ENCODE measurements at places on chromosomes 1 and 21.

GRCh38 chr1:167043752-167044488 lies 46.3 kb downstream of the GPA33 start:
- peak; percentile 74 for DNase-seq

DNA sequence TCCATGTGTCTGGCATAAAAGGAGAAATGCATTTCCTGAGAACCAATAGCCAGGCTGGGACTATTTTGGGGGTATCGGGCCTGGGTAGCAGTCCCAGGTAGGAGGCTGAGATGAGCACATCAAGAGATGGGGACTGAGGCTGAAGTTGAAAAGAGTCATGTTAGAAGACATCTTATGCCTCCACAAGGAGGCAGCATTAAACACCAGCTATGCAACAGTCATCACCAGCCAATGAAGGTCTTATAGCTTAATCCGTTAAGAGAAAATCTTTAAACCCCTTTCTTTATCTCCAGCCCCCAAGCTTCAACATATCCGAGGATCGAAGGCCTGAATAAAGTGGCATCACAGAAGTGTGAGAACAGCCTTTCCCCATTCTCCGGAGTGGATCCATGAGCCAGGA lies 640.7 kb upstream of the PTBP2 start:
- DNase-seq, result no peak

GRCh38 chr1:165218731-165219130 lies 137.8 kb downstream of the LMX1A start:
- no peak for DNase-seq

DNA sequence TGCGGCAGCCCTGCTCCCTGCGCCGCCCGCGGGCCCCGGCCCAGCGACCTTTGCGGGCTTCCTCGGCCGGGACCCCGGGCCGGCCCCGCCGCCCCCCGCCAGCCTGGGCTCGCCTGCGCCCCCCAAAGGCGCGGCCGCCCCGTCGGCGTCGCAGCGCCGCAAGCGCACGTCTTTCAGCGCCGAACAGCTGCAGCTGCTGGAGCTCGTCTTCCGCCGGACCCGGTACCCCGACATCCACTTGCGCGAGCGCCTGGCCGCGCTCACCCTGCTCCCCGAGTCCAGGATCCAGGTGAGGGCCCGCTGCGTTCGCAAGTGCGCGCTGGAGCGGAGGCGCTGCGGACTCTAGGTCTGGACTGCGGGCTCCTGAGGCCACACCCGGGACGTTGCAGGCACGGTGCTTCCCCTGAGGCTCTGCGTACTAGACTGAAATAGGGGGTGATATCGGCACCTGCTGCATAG lies 351 bp downstream of the MIXL1 start:
- DNase-seq, result peak; percentile 2
